ENCODE measurements at places on chromosomes 11 and 22.

DNA sequence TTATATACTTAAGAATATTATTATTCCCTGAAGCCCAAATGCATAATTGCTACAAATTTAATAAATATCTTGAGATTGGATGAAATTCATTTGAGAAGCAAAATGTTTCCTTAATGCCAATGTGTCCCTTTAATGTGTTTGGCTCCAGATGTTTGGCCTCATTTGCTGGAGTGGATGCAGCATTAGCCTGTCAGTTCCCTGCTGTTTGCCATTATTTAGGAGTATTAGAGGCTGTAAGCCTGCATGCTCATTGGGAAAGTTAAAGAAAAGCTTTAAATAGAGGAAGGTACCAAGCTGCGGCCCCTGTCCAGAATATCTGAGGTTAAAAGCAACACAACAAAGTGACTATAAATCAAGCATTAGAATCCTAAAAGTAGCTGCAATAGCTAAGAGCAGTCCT, 54.8 kb upstream of the PITPNB start:
- DNase-seq = no peak

- no peak for DNase-seq
These were observed 621.2 kb downstream of the KCNA4 start for GRCh38 chr11:29395555-29396072.

DNA sequence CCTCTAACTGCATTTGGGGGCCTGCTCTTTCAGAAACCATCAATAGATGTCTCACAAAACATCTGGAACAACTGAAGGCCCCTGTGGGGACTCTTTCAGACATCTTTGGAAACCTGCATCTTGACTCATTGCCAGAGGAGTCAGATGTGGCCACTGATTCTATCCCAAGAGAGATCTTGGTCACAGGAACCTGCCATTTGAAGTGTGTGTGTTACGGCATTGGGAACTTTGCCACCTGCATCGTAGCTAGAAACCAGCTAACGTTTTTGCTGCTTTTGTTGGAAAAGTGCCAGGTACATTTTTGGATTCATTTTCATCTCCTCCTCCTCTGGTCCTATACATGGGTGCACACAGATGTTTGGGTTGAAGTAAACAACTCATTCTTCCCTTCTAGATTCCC, 4.3 kb downstream of the SRRD start:
- no peak for DNase-seq

- peak; percentile 77 for DNase-seq
These were observed 199.1 kb downstream of the SWAP70 start for GRCh38 chr11:9862981-9863380.

DNA sequence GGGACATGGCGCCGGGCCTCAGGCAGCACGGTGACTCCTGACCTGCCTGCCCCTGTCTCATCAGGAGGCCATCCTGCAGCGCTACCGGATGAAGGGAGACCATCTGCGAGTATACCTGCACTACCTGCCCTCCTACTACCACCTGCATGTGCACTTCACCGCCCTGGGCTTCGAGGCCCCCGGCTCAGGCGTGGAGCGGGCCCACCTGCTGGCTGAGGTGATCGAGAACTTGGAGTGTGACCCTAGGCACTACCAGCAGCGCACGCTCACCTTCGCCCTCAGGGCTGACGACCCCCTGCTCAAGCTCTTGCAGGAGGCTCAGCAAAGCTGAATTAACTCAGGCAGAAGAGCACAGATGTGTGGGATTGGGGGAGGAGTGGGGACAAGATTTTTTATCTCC, 10.2 kb upstream of the ST3GAL4 start:
- DNase-seq = no peak

GRCh38 chr11:47272706-47273105, 2.8 kb downstream of the MADD start:
- no peak for DNase-seq

GRCh38 chr22:46122511-46122971, 27.8 kb upstream of the PPARA start:
- no peak for DNase-seq

GRCh38 chr11:86558207-86558606, 114.2 kb downstream of the ME3 start:
- no peak for DNase-seq

DNA sequence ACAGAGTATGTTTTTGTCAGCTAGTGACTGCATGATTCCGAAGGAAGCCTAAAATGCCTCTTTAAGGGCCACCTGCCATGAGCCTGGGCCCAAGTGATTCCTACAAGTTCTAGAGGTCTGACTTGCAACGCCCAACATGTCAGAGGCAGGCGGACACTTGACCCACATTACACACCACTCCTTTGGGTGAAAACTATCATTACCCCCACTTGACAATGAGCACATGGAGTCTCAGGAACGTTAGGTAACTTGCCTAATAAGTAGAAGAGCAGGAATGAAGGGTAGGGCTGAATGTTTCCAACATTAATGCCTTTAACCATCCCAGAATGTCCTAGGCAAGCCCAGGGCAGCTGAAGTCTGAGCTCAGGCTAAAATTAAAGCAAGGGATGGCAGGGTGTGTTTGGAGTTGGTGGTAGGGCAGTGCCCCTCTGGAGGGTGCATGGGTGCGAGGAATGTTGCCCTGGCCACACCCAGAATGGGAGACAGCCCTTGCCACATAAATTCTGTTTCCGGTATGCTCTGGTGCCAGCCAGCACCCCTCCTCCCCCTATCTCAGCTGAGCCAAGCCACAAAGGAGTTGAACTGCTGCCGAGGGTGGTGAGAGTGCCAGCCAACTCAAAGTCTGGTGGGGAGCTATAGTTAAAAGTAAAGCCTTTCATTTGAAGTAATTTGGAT, 2.5 kb downstream of the PLAAT2 start:
- no peak for DNase-seq
